ENCODE measurements at places on chromosomes 3 and 15.

GRCh38 chr15:39429898-39430357 is 151.0 kb upstream of the THBS1 start:
- peaks cover 6% of the 10 kb centered on the region for H3K4me1 ChIP-seq
- no peak overlapping the region for H3K4me3 ChIP-seq
- H3K36me3 ChIP-seq: no peaks in the 10 kb centered on the region
- H3K27ac ChIP-seq: no peak overlapping the region
- H3K27me3 ChIP-seq: no peaks in the 10 kb centered on the region
- DNase-seq: no peak

DNA sequence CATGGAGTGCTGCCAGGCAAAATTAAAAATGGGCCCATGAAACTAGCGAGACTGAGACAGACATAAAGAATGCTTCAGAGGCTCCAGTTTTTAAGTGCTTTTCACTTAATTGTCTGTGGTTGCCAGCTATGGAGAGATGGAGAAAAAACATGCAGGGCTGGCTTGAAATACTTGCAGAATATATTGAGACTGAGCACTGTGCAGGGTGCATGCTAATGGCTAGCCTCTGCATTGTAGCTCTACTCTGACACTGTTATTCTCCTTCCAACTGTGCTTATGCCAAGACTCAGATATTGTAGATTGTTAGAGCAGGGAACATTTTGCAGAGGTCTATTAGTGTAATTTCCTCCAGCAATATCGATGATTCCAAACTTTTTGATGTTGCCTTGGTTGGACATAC is 735.0 kb downstream of the PDCD6IP start:
- H3K27me3 ChIP-seq: no peaks in the 10 kb centered on the region
- H3K27ac ChIP-seq: no peak overlapping the region
- no peak for DNase-seq
- H3K36me3 ChIP-seq: no peaks in the 10 kb centered on the region

DNA sequence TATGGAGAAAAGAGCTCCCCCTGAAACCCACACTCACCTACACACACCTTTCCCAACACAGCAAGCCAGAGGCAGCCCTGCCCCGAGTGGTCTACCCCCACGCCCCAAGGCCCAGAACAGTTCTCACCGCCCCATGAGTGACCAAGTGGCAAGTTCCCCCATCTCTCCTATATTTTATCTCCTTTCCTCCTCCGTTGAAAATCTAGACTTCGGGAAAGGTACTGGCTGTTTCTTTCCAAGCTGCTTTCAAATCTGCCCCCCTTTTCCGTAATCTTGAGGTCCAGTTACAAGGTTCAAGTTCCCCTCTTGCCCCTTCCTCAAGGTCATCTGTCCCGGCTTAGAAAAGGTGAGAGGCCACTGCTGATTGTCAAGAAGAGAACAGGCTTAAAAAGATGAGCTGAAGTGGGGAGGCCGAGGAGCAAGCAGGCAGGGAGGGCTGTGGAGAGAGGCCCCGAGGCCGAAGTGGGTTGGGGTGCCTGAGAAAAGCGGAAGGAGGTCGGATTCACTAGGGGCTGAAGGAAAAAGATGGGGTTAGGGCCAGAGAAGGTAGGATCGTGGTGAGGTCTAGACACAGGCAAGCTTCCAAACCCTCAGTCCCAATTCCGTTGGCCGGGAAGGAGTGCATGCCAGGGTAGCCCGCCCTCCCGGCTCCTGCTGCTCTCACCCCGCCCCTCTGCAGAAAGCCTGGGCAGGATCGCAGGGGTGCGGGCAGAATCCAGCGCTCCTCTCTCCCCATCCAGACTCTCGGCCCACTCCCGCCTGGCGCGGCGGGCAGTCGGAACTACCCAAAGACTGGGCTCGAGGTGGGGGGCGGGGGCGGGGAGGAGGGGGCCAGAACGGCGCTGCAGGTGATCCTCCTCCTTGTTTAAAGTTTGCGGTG is 1.7 kb downstream of the SEMA5B start:
- no peak overlapping the region for H3K27ac ChIP-seq

DNA sequence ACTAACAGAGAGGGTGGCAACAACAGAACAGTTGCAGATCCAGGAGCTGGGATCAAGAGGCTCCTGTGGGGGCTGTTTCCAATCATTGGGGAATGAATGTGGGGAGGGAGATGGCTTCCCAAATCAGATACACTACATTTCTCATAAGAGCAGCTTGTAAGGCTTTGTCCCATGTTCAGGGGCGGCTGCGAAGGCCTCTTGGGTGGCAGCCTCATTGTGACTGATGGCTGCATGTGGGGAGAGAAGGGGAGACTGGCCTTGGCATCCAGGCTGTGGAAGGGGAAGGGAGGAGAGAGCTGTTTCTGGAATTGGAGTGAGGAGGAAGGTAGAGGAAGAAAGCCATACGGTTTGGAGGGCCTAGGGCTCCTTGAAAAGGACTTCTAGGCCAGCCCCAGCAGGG is 326.6 kb upstream of the RGMA start:
- H3K36me3 ChIP-seq: no peaks in the 10 kb centered on the region
- H3K4me1 ChIP-seq: peaks cover 23% of the 10 kb centered on the region
- H3K27ac ChIP-seq: no peak overlapping the region
- H3K27me3 ChIP-seq: no peaks in the 10 kb centered on the region
- no peak overlapping the region for H3K4me3 ChIP-seq

Measured in neural progenitor cell (in vitro differentiated cells).